ENCODE measurements at places on chromosomes 3 and 15.

GRCh38 chr3:131895766-131896165 is 139.0 kb downstream of the CPNE4 start:
- no peak for DNase-seq

- no peak for DNase-seq
Observed at GRCh38 chr3:99843590-99844258, 26.1 kb downstream of the CMSS1 start.

DNA sequence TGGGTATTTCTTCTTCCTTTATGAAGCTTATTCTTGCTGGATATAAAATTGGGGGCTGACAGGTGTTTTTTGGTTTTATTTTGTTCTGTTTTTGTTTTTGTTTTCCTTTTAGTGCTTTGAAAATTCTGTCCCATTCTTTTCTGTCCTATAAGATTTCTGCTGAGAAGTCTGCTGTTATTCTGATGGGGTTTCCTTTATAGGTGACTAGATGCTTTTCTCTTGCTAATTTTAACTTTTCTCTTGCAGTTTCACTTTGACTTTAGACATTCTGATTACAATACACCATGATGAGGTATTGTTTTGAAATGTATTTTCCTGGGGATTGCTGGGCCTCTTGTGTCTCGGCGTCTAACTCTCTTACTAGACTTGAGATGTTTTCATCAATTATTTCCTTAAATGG is 22.8 kb downstream of the TTC14 start:
- DNase-seq: no peak

GRCh38 chr15:101810876-101811275 is 1.1 kb upstream of the OR4F15 start:
- DNase-seq: no peak

GRCh38 chr3:152466784-152467183 is 198.1 kb downstream of the MBNL1 start:
- DNase-seq: no peak

DNA sequence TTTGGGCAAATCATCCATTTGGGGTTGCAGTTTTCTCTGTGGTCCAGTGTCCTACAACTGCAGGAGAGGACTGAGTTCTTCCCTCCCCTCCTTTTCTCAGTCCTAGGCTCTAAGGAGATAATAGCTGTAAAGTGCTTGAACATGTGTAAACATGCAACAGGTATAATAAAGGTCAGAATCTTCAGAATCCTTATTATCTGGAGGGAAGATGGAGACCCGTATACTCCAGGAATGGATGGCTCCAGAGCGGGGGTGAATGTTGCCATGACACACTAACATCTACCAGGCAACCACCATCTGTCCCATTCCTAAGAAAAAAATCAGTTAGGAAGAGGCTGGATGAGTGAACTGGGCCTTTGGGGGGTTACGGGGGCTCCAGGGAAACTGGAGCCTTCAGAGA is 39.7 kb upstream of the GLCE start:
- no peak for DNase-seq

DNA sequence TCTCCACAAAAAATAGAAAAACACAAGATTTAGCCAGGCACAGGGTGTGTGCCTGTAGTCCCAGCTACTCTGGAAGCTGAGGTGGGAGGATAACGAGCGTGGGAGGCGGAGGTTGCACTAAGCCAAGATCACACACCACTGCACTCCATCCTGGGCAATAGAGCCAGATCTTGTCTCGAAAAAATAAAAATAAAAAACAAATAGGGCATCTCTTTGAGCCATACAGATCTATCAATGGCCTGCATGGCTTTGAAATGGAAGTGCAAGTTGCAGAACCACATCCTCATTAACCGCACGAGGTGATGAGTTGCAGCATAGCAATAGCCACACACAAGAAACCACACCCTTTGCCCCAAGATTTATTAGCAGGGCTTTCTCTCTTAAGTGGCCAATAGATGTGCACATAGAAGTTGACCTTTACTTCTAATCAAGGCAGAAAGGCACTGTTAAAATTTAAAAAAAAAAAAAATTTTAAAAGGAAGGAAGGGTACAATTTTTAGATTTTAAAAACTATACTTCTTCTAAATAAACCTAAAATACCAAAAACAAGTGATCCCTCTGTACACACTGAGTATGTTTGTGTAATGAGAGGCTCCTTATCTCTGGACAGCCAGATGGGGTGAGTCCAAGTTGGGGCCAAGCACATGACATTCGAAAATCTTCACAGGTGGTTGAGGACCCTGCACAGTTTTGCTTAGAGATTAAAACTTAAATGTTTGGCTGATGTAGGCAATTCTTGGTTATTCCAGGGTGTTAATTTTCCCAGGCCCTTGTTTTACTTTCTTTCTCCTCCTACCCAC is 53.4 kb downstream of the FILIP1L start:
- DNase-seq: no peak

DNA sequence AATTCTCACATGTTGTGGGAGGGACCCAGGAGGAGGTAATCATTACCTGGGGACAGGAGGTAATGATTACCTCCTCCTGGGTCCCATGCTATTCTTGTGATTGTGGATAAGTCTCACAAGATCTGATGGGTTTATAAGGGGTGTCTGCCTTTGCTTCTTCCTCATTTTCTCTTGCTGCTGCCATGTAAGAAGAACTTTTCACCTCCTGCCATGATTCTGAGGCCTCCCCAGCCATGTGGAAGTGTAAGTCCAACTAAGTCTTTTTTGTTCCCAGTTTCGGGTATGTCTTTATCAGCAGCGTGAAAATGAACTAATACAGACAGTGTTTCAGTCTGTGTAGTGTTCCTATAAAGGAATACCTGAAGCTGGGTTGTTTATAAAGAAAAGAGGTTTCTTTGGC is 13.1 kb upstream of the KCTD6 start:
- no peak for DNase-seq

- no peak for DNase-seq
Observed at GRCh38 chr3:185115371-185115770, 37.5 kb downstream of the C3orf70 start.

GRCh38 chr3:73321286-73321999 is 260.0 kb downstream of the EBLN2 start:
- no peak for DNase-seq

DNA sequence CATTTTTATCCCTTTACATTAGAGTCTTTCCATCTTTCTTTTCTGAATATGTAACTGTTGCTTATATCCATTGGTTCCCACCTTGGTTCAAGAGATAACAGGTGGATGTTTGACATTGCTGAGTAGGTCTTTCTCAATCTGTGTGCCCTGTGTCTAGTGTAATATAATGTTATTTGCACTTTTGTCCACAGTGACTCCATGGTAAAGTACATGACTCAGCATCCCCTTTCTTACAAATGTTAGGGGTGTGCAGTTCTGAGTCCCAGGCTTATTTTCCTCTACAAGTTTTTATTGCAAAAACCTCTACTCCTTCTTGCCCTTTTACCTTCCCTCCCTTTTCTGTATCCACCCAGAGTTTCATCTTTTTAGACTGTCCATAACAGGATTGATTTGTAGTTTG is 116.5 kb downstream of the RSRC1 start:
- no peak for DNase-seq

GRCh38 chr3:81823882-81824395 is 62.5 kb upstream of the GBE1 start:
- no peak for DNase-seq

DNA sequence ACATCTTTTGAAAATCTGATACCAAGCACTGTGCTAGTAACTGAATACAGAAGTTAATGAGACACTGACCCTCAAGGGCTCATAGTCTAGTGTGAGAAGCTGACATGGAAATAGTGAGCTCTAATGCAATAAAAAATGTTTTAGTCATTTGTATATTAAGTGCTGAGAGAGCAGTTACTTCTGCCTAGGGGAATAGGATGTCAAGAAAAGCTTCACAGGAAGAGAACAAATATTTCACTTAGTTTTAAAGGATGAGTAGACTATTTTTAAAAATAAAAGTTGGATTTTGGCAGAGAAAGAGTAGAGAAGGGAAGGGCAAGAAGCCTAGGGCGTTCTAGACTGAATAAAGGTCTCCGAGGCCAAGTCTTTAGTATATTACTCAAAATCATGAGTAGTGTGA is 158.4 kb downstream of the ATG7 start:
- no peak for DNase-seq

DNA sequence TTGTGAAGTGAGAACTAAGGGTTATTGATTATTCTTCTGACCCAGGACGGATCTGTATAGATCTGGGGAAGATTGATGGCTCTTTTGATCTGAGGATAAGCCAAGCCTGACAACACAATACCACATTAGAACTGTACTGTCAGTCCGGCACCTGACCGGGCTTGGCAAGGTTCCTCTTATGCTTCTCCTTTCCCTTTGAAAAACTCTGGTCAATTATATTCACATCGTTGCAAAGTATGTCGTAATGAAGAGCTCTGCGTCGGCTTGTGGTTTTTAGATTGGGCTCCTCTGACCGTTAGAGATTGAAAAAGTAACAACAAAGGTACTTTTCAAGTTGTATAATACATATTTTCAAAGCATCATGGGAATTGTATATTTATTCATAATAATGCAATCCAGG is 389.8 kb downstream of the NR2F2 start:
- DNase-seq: no peak

DNA sequence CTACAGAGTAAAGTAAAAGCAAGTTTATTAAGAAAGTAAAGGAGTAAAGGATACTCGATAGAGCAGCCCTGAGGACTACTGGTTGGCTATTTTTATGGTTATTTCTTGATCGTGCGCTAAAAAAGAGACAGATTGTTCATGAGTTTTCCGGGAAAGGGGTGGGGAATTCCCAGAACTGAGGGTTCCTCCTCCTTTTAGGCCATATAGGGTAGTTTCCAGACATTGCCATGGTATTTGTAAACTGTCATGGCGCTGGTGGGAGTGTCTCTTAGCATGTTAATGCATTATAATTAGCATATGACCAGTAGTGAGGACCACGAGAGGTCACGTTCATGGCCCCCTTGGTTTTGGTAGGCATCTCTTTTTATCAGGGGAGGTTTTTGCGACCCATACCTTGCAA is 213.1 kb downstream of the OSBPL10 start:
- DNase-seq: no peak

Data from DND-41 (cell line).